ENCODE measurements at places on chromosomes 7 and 10. TPM values are rescaled to one million over a fixed set of nuclear protein-coding genes. Genes with fewer than 3 reads are reported as not detected.

Gene MBL2
- total RNA-seq: not detected

Gene MPP7
- total RNA-seq: 0.43 TPM

DNA sequence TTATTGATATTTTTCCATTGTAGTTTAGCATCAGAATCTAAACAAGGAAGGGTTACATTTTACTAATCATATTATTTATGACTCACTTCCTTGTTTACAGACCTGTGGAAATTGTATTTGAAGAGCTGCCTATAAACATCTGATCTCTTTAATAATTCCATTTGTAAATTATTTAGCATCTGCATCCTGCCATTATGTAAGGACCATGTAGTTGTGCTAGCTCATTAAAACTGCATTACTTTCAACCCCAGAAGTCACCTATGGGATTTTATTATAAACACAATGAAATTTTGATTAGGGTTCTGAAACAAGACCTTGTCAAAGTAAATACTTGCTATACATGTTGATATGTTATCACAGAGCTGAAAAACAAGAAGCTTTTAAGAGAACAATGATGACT lies 146.8 kb upstream of the SLC26A5 start:
- no peaks in the 10 kb centered on the region for H3K4me1 ChIP-seq
- H3K27me3 ChIP-seq: peaks cover 5% of the 10 kb centered on the region
- no peak overlapping the region for H3K4me3 ChIP-seq

DNA sequence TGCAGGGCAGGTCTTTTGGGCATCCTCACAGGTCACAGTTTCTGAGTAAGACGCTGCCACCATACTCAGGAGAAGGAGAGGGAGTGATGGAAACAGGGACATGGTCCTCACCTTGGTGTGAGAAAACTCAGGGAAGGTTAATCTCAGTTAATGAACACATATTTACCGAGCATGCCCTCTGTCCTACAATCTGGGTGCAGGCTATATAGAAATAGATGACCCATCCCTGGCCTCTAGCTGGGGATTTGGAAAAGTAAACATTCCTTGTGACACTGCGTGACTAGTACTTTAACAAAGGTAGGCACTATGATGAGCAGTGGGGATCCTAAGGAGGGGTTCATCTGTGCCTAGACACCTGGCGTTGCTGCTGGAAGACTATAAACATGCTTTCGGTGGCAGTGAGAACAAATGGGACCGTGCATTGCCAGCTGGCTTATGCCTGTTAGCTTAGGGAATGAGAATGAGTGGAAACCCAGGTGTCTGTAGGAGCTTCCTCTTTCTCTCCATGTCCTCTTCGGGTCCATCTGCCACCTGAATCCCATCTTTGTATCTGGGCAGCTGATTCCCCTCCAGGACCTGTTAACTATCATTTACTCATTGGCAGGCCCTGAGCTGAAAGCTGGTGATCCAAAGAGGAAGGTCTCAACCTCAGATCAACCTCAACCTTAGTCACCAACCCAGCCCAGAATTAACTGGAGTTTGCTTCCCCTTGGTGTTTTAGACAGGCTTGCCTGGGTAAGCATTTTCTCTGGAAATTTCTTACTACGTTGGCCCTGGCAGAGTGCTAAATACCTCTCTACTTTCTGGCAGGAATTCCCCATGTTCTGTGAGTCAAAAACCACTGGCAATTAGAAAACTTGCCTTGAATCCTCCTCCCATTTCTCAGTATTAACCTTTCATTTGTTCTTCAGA lies 794 bp downstream of the MBL2 start:
- no peaks in the 10 kb centered on the region for H3K36me3 ChIP-seq
- DNase-seq: no peak
- H3K27ac ChIP-seq: no peak overlapping the region
- H3K4me1 ChIP-seq: no peaks in the 10 kb centered on the region
- no peak overlapping the region for H3K4me3 ChIP-seq
- H3K27me3 ChIP-seq: no peaks in the 10 kb centered on the region

GRCh38 chr7:101241015-101241363 lies 3.4 kb upstream of the CLDN15 start:
- H3K36me3 ChIP-seq: peaks cover 30% of the 10 kb centered on the region
- DNase-seq: no peak
- H3K27ac ChIP-seq: no peak overlapping the region
- H3K4me3 ChIP-seq: no peak overlapping the region
- no peaks in the 10 kb centered on the region for H3K27me3 ChIP-seq
- peaks cover 13% of the 10 kb centered on the region for H3K4me1 ChIP-seq

GRCh38 chr7:28654110-28654509 lies 241.8 kb downstream of the CREB5 start:
- no peaks in the 10 kb centered on the region for H3K36me3 ChIP-seq
- peaks cover 4% of the 10 kb centered on the region for H3K27me3 ChIP-seq
- H3K4me3 ChIP-seq: no peak overlapping the region
- DNase-seq: no peak
- no peaks in the 10 kb centered on the region for H3K4me1 ChIP-seq
- H3K27ac ChIP-seq: no peak overlapping the region

DNA sequence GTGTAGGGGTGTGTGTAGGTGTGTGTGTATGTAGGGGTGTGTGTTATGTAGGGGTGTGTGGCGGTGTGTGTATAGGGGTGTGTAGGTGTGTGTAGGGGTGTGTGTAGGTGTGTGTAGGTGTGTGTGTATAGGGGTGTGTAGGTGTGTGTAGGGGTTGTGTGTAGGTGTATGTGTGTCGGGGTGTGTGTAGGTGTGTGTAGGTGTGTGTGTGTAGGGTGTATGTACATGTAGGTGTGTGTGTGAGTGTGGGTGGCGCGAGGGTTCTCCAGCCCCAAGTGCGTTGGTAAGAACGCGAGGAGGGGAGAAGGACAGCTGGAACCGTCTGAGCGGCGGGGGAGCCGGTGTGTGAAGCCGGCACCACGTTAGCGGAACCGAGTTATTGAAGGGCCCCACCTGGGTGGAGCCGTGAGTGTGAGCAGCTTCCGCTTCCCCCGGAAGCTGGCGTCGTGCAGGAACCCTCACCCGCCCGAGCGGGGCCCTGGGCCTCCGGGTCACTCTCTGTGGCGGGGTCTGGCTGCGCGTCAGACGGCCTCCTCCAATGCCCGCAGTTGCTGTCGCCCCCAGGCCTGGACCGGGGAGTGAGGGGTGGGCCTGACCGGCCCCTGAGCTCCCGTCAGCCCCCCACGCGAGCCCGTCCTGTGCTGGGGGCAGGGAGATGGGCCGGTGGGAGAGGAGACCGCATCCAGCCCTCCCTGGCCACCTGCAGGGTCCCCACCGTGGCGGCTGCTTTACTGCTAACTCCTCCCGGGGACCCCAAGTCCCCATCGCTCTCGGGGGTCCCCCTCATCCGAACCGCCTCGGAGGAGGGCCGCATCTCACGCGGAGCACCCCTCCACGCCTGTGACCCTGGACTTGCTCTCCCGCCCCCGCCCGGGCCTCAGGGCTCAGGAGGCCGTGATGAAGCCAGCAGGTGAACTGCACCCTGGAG lies 49.6 kb upstream of the PSMG3 start:
- H3K4me3 ChIP-seq: no peak overlapping the region
- peaks cover 2% of the 10 kb centered on the region for H3K27me3 ChIP-seq
- H3K36me3 ChIP-seq: peaks cover 2% of the 10 kb centered on the region
- H3K4me1 ChIP-seq: no peaks in the 10 kb centered on the region

DNA sequence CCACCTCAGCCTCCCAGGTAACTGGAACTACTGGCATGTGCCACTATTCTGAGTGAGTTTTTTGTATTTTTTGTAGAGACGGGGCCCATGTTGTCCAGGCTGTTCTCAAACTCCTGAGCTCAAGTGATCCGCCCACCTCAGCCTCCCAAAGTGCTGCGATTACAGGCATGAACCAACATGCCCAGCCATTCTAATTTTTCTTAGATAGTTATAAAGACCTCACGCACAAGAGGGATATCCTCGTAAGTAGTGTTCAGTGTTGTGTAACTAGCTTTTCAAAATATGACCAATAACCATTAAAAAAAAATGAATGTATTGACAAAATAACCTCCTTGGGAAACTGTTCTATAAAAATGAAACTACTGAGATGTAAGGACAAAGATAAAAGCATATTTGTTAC lies 90.5 kb upstream of the FERD3L start:
- H3K4me3 ChIP-seq: no peak overlapping the region
- H3K27ac ChIP-seq: no peak overlapping the region
- DNase-seq: no peak
- H3K27me3 ChIP-seq: no peaks in the 10 kb centered on the region

DNA sequence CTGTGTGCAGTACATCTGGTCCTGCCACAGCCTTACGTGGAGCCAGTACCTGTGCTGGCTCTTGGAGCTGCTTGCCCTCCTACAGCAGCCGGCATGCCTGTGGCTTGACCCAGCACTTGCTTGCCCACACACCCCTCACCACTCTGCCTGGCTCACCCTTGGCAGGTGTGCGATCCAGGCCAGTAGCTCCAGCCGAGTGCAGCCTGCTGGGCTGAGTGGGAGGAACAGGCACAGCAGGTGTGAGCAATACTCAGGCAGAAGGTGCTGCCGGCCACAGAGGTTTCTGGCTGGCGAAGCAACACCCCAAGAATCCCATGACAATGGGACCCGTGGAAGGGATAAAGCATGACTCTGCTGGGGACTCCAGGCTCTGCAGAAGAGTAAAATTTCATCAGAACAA lies 173.5 kb upstream of the ADCY1 start:
- peaks cover 3% of the 10 kb centered on the region for H3K4me1 ChIP-seq
- peak; percentile 38 for DNase-seq
- no peak overlapping the region for H3K27ac ChIP-seq
- no peaks in the 10 kb centered on the region for H3K36me3 ChIP-seq
